ENCODE measurements at places on chromosomes 7 and 10.
A peak's percentile ranks its signal among the peaks of the same experiment; 100 is the strongest.

DNA sequence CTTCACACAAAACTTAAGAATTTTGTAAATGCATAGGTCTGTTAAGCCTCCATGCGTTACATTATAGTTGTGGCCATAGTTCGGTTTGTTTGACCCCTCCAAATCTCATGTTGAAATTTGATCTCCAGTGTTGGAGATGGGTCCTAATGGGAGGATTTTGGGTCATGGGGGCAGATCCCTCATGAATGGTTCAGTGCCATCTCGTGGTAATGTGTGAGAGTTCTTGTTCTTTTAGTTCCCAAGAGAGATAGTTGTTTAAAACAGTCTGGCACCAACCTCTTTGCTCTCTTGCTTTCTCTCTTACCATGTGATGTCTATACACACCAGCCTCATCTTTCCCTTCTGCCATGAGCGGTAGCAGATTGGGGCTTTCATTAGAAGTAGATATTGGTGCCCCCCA, 264.3 kb downstream of the TCF7L2 start:
- no peak for DNase-seq

DNA sequence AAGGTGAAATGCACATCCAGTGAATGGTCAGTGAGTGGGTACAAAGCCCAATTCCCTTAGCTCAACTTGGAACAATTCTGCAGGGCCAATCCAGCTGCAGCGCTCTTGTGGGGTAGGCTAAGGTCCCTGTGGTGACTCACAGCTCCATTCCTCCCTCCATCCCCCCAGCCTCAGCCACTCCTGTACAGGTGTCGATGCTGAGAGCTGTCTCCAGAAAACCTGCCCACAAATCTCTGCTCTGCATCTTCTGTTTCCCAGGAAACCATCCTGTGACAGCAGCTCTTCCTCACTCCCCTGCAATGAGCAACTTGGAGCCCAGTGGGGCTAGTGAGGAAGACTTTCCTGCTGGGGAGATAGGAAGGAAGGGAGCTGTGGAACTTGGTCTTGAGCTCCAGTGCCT, 244.7 kb upstream of the GPR26 start:
- DNase-seq = no peak

GRCh38 chr7:12987238-12987637, 299.8 kb downstream of the ARL4A start:
- no peak for DNase-seq

DNA sequence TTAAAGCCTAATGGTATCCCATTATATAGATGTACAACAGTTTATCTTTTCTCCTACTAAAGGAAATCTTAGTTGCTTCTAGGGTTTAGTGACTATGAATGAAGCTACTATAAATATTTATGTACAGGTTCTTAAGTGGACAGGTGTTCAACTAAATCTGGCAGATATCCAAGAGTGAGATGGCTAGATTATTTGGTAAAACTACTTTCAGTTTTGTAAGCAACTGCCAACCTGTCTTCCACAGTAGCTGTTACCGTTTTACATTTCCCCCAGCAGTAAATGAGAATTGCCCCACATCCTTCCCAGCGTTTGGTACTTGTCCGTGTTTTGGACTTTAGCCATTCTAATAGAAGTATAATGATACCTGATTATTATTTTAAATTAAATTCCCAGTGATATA, 144.9 kb upstream of the MAGI2 start:
- DNase-seq = no peak

DNA sequence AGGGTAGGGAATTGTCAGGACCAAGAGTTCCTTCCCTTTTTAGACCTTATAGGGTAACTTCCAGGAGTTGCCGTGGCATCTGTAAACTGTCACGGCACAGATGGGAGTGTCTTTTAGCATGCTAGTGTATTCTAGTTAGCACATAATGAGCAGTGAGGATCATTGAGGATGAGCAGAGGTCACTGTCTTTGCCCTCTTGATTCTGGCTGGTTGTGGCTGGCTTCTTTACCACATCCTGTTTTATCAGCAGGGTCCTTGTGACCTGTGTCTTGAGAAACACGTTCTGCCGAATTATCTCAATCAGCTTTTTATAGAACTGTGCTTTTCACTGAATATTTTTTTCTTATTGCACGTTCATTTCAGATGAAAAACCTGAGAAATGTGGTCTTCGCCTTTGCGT, 41.5 kb downstream of the MINPP1 start:
- no peak for DNase-seq

DNA sequence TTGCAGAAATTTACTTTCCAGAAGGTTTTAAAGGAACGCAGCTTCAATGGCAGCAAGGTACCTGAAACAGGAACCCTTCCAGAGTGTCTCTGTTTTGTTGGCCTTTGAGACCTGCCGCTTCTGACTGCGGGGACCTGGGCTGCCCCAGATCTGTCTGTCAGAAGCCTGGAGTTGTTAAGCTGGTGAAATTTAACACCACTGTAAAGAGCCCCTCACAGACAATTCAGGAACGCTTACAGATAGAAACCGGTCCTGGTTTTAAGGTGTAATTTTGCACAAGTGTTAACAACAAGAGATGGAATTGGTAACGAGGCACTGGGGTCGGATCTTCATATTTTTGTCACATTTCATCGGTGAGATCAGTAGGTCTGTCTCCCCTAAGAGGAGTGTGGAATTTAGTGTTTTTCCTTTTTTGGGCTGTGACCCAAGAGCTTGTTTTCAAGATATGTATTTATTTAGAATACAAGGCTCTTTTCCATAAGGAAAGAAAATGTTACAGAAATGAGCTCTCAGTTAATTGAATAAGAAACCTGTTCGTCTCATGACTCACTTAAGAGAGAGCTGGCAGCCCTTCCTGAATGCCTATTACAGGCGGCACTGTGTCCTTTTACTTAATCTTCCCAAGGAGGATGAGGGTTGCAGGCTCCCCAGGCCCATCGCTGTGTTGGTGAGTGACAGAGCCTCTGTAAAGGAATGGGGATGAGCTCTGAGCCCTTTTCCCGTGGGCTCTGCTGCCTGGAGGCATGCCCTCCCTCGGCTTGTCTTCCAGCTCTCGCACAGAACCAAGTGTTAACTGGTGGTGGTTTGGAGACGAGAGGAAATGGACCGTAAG, 168.7 kb downstream of the CUX1 start:
- DNase-seq = peak; percentile 71

DNA sequence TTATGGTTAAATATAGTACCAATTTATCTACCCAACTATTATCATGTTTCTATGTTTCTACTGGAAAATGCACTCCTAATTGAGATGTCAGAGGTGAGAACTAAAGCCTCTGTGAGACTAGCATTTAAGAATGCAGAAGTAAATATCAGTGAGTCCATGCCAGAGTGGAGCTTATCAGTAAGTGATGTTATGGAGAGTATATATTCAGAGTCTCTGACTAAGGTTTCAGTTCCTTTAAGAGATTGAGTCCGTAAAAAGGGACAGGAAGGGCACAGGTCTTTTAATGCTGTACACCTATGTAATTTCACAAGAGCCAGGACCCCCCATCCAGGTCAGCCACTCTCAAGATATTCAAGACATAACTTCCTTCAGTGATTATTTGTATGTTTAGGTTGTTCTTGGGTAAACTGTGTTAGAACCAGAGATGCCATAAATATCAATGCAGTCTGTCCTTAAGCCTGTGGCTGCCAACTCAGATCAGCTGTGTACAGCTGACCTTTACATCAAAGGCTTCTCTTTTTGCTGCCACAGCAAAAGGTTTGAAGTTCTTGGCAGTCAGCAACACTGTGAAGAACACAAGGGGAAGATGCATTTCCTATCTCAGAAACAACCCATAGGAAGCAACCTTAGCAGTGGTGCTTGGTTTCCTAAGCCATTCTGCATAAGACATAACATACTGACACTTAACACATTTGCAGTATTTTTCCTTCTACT, 244.8 kb downstream of the BICC1 start:
- DNase-seq = no peak

DNA sequence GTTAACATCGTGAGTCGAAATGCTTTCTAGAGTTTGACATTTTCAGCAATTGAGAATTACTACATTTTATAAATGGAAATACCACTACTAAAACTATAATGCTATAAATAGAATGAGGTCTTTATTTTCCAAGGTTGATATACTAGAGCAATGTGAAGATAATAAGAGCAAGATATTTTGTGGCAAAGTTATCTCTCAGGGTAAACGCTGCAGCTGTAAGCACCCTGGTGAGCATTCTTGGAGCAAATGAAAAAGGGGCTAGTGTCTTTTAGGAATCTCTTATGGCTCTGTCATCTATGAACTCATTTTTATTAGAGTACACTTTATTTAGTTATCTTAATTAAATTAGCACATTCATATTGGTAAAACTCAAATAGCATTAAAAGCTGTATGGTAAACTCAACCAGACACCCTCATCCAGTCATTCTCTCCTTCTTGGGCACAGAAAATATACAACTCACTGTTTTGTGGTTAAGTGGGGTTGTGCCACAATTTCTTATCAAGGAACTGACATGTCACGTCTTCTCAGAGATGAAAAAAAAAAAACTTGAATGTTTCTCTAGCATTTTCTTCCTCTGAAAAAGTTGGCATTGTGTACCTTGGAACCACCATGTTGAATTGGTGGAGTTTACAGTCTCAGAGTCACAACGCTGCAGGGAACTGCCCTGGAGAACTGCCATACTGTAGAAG, 289.5 kb upstream of the PFKP start:
- DNase-seq = no peak

DNA sequence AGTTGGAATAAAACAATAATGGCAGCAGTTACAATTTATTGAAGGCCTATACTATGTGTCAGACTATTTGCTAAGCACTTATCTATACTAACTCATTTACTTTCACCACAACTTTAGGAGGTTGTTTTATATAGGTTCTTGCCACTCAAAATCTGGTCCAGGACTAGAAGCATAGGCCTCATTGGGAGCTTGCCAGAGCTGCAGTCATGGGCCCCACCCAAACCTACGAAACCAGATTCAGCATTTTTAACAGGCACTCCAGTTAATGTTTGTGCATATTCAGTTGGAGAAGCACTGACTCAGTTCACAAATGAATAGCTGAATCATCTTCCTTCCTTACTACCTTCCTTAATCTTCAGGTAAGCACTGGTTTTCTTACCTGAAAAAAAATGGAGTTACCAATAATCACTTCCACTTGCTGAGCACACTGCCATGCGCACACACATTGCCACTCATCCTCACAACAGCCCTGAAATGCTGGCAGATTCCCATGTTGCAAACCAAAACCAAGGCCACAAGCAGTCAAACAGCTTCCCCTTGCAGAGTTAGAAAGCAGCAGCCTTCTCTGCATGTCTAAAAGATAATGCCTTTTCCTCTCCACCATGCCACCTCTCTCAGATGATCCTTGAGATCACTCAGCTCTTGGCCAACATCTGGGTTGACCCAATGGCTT, 122.4 kb downstream of the SLC16A9 start:
- no peak for DNase-seq

GRCh38 chr10:34654211-34654610, 160.9 kb downstream of the PARD3 start:
- DNase-seq = no peak

DNA sequence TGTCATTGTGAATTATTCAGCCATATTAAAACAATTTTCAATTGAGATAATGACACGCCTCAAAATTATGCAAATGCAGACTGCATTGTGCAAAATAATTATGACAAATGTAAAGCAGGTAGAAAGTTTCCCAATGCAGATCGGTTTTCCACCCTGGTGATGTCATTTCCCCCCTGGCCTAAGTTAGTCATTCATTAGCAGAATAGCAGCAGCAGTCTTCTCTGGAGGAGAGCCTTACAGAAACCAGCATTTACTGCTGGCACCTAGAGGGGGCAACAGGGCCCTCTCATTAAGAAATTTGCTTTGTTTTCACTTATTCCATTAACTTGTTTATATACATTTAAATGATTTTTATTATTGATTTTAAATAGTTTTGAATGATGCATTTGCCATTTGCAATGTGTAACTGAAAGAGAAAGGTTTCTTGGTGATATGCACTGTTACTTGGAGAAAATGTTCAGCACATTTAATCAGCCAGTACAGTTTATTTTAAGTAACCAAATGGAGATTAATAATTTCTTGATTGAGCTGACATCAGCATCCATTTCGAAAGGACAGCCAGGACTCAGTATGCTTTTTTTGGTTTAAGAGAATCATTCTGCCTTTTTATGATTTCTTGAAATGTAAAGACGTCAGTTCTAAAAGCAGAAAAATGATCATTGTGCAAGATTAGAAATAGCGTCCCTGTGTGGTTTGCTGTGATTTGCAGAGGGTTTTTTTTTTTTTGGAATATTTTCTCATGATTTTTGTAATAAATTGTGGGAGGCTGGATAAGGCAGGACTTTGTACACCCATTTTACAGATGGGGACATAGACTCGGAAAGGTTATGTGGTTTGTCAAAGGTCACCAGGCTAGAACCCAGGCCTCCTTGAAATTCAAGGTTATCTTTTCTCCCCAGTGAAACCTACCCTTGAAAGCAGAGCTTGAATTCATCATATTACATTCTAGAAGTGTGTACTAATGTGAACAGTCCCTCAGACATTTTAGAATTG, 3.5 kb downstream of the ARID5B start:
- DNase-seq = peak; percentile 16

DNA sequence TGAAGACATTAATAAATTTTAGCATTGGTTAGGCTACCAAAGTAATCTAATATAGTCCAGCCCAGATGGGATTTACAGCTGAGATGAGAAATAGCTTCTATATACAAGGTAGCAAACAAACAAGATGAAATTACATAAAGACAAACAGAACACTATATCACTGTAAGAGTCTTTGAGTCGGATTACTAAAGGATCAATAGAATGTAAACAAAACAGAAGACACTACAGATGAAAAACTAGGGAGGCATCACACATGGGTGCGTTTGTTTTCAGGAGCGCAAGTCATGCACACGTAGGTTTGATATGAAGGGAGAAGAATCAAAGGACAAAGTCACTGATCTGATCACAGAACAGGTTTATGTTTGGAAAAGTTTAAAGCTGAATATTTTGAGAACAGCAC, 26.5 kb downstream of the MPP7 start:
- no peak for DNase-seq

DNA sequence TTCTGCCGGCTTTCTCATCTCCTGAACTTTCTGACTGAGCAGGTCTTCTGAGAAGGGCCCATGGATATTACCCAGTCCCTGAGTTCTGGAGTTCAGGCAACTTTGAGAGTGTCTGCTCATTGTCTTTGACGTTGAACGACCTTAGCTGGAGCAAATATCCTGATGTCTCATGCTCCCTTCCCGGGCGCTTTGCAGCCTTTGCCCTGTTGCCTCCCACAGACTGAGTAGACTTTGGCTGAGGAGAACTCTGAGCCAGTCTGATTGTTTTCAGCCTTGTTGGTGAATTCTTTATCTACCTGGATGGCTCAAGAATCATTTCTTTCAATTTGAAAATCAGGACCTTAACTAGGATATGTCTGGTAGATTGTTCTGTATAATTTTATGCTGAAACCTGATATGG, 353.7 kb downstream of the GLRX3 start:
- DNase-seq = no peak

DNA sequence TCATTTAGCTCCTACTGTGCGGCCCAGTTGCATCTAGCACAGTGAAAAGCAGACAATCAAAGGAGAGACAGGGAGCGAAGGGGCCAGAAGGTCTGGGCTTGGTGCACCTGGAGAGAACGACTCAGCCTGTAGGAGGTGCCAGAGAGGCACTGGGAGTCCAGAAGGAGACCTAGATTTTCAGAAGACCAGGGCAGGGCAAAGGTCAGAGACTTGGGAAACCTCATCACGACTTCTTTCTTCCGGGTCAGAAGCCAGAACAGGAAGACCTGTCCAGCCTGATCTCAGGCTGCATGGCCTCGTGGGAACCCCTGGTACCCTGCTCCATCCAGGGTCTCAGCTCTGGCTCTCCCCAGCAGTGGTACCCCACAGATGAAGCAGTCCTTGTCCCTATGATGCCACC, 5.2 kb downstream of the AGAP3 start:
- DNase-seq = peak; percentile 70
